Activated CD4-positive, alpha-beta T cell treated with anti-CD3 and anti-CD28 coated beads, Interleukin-2, amount 50 U/mL, for 1 hour (primary cell): ENCODE measurements at places on chromosomes 3 and 15.

DNA sequence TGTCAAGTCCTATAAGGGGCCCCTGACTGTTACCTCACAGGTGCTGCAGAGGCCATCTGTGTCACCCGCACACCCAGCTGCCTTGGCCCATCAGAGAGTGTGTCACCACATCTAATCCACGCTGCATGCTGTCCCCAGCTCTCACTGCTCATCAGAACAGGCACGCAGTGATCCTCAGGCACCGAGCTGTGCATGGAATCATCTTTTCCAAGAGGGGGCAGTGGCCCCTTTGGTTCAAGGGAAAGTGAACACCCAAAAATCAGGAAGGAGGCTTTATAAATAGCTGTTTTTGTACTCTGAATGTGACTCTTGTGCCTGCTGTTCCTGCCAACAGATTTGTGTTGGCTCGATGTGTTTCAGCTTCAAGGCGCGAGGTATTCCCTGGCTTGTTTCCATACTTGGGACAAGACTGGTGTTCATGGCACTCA is 110.3 kb upstream of the ETV5 start:
- DNase-seq, result no peak

GRCh38 chr3:179179979-179180759 is 32.0 kb downstream of the PIK3CA start:
- DNase-seq, result no peak

DNA sequence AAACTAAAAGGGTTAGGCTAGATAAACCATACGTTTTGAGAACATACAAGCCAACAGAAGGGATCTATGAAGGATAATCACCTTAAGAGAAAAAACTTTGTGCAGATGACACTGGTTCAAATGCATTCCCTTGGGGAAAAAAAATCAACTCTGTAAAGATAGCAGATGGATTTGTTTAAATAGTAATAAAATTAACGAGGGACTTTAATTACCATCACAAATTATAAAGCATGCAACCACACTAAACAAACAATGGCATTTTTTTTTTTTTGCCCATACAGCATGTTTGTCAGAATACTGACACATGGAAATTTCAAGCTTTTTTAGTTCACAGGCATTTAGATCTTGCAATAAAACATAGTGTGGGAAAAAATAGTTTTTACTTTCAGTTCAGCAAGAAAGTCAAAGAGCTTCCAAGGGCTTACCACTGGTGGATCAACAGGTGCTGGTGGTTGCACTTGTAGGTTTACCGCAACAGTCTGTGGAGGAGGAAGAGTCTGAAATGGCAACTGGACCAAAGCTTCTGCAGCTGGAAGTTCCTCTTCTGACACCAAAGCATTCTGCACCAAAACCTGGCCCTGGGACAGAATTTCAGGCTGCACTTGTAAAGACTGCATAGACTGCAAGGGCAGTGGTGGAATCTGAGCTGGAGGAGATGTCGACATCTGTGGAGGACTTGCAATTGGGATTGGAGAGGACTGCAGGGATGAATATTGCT is 53.1 kb downstream of the PHC3 start:
- DNase-seq, result no peak

- no peak for DNase-seq
Measured at GRCh38 chr3:110767156-110767555, 304.5 kb upstream of the NECTIN3 start.

GRCh38 chr3:197896421-197896820 is 53.6 kb upstream of the RPL35A start:
- DNase-seq, result no peak
